Thoracic aorta (tissue), 2 donors: ENCODE measurements at places on chromosomes 7 and 10. TPM values are rescaled to one million over a fixed set of nuclear protein-coding genes. Genes with fewer than 3 reads are reported as not detected.
A peak's percentile ranks its signal among the peaks of the same experiment; 100 is the strongest.

- DNase-seq: peak; percentile 21
- peak overlapping the region; percentile 18 for H3K4me3 ChIP-seq
- H3K36me3 ChIP-seq: no peaks in the 10 kb centered on the region
- H3K4me1 ChIP-seq: no peaks in the 10 kb centered on the region
- no peaks in the 10 kb centered on the region for H3K27me3 ChIP-seq
Measured at GRCh38 chr10:18104223-18104872, 35.9 kb upstream of the CACNB2 start.

DNA sequence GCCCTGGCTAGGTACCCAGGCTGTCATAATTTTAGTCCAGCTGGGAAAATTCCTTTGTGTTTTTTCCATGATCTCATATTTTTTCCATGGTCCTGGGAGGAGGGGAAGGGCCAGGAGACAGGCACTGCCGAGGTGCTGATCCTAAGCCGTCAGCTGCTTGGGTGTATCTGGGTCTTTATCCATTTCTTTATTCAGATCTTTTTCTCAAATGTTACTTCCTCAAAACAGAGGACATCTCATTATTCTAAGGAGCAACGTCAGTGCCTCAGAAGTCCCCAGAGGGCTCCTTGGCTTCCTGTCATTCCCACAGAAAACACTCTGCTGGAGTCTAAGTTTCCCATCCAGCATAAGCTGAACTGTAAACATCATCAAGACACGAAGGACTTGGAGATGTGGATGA, 2.8 kb upstream of the OR6V1 start:
- no peak overlapping the region for H3K27ac ChIP-seq
- no peaks in the 10 kb centered on the region for H3K36me3 ChIP-seq
- peaks cover 8% of the 10 kb centered on the region for H3K4me1 ChIP-seq
- no peak for DNase-seq
- H3K4me3 ChIP-seq: no peak overlapping the region
- H3K27me3 ChIP-seq: no peaks in the 10 kb centered on the region

DNA sequence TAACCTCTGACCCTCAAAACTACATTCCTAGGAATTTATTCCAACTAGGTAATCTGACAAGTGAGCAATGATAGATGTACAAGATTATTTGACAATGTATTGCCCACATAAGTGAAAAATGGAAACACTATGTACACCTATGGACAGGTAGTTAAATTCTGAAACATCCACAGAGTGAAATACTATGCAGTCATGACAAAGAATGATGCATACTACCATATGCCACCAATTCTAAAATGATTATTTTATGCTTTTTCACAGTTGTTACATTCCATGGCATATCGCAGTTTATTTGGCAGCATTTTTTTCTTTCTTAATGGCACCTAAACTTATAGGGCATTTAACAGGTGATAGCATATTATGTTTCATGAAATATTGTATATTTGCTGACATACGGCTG, 20.1 kb upstream of the TNPO3 start:
- no peaks in the 10 kb centered on the region for H3K27me3 ChIP-seq
- no peak overlapping the region for H3K27ac ChIP-seq
- DNase-seq: no peak
- no peaks in the 10 kb centered on the region for H3K36me3 ChIP-seq
- no peak overlapping the region for H3K4me3 ChIP-seq

DNA sequence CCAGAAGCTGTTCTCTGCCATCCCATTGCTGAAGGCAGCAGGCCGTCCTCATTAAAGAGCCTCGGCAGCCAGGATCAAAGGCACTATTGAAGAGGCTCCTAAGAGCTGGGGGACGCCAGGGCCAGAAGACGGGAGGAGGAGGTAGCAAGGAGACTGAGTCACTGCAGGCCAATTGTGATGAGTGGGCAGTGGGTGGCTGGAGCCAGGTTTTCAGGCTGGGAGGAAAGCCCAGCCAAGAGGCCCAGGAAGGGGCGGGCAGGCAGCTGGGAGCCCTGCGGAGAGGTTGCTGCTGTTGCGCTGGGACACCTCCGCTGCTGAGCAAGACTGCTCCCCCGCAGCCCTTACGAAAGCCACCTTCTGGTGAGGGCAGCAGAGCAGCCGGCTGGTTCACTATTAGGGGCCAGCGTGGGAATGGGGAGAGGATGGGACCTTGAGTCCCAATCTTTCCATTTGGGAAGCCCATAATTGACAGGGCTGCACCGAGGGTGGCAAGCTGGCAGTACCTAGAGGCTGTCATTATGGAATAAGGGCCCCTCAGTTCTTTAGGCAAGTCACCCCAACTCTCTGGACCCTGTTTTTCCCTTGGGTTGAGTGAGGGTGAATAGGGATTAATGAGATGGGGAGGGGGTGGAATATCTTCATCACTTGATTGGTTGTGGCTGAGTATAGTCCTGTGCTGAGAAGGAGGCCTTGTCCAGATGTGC, 48.4 kb downstream of the UNC5B start:
- no peak overlapping the region for H3K4me3 ChIP-seq
- H3K36me3 ChIP-seq: no peaks in the 10 kb centered on the region
- H3K27ac ChIP-seq: peak overlapping the region; percentile 48
- H3K27me3 ChIP-seq: no peaks in the 10 kb centered on the region
- no peak for DNase-seq
- H3K4me1 ChIP-seq: peaks cover 10% of the 10 kb centered on the region

DNA sequence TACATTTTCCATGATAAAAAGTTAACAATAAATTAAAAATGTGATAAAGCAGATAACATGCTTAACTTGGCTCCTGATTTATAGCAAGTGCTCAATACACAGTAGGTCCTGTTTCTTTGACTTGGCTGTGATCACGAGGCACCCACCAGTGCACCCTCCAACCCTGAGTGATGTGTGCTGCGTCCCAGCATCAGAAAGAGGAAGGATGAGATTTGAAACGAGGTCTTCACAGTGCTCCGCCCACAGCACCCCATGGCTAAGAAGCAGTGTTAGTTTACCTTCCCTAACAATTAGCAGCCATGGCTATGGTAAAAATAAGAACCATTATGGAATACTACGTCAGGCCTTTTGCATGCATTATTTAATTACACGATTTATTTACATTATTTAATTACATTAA, 292.0 kb upstream of the ZMIZ1 start:
- no peak overlapping the region for H3K4me3 ChIP-seq
- H3K4me1 ChIP-seq: peaks cover 76% of the 10 kb centered on the region
- no peaks in the 10 kb centered on the region for H3K36me3 ChIP-seq
- no peaks in the 10 kb centered on the region for H3K27me3 ChIP-seq

Gene DMBT1
- 0.14 TPM for total RNA-seq

Gene SHTN1
- total RNA-seq: 18.2 TPM
